ENCODE measurements at places on chromosomes 4 and X.

GRCh38 chr4:26909369-26909768, 48.7 kb downstream of the STIM2 start:
- DNase-seq: no peak

DNA sequence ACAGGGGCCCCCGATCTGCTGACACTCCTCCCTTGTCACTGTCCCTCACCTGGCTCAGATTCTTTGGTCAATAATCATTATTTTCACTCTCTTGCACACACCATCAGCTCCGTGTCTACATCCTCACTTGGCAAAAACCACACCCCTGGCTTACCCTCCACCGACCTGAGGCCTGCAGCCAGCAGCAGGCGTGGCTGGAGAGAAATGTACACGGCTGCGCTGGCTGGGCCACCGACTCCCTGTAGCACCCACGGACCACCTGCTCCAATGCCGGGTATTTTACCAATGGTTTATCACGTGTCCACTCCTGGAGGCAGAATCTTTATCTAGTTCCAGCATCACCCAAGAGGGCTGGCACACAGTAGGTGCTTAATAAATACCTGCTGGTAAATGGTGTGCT, 98.4 kb downstream of the WFS1 start:
- DNase-seq: no peak

- no peak for DNase-seq
Measured at GRCh38 chr4:101122019-101122418, 225.3 kb downstream of the PPP3CA start.

DNA sequence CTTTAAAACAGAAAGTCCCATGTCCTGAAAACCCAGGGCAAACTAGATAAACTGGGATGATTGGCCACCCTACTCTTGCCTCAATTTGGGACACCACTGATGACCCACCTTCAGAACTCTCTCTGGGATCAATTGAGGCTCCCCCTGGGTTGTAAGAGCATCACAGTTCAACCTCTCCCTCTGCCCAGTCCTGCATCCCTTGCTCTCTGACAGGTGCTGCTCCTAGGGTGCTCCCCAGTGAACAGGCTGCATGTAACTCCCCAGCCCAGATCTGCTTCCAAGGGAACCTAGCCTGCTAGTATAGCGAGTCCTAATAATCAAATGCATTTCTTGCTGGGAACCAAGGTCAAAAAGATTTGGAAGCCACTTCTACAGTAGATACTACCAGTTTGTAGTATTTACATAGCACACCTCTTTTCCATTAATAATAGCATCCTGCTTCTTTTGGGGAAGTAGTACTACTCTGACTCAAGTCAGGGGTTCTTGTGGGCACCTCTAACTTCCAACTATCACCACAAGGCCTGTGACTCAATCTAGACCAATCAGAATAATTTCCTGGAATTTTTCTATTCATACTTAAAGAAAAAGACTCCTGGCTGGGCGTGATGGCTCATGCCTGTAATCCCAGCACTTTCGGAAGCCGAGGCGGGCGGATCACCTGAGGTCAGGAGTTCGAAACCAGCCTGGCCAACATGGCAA, 42.1 kb upstream of the SPINK2 start:
- DNase-seq: no peak

- DNase-seq: no peak
Measured at GRCh38 chr4:71389149-71389827, 50.5 kb downstream of the SLC4A4 start.

DNA sequence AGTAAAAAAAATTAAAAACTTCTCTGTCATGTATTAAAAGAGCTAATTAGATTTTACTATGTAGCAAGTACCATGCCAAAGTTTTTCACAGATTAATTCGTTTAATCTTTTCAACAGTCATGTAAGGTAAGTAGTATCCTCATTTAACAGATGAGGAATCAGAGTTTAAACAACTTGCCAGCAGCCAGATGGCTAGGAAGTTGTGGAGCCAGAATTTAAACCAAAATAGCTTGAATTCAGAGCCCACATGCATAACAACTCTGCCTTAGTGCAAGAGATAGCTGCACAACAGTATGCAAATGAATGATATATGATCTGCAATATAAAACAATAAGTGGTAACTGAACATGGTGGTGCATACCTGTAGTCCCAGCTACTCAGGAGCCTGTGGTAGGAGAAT, 75.3 kb downstream of the NAP1L3 start:
- no peak for DNase-seq

DNA sequence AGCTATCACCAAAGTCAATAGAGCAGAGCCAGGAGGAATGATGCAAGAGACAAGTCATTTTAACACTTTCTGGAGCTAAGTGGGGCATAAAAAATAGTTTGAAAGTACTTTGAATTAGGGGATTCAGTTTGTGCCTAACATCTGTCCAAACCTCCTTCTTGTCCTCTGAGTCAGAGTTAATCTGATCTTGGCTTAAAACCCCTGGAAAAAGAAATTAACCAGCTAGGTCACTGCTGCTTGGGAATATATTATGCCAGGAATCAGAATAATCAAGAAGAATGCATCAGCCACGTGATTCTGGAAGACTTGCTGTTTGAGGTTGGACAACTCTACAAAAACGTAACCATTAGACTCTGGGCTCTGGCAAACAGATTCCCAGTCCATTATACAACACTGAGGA, 45.3 kb upstream of the EDA2R start:
- no peak for DNase-seq

DNA sequence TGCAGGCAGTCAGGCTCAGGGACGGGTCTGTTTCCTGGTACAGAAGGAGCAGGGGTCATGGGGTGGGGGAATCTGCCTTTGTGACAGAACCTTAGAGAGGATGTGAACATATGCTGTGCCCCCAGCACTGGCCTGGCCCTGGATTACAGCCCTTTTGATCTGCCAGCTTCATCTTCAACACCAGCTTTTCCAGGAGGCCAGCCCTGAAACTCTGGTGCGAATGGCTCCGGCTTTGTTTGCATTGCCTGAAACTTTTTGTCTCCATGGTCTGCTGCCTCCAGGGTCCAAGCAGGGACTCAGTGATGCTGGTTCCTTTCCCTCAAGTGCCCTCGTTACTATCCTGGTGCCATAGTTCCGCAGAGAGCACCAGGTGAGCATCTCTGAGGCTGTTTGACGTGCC, 2.1 kb downstream of the CNGA2 start:
- no peak for DNase-seq

DNA sequence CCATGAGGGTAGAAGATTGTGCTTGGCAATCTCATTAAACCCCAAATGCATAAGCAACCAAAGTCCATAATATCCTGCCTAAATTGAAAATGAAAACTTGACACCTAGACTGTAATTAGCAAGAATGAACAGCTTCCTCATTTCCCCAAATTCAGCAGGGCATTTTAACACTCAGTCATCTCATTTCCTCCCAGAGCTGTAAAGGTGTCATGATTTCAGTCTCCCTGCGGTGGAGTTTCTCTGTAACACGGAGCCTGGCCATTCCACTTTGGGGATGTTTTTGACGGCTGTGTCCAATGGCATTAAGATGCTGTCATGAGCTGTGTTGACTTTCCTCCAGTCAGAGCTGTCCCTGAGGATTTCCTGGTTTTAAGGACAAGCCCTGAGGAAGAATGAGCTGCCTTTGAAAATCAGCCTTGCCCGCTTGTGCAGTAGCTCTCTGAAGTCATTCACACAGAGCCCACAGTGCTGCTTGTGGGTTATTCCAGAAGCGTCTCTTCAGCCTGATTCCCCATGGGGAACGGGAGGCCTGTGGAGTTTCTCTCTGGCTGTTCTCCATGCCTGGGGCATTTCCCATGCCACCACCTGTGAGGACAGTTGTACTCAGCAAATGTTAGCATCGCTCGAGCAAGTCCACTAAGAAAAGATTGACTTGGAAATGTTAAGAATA, 187.0 kb downstream of the MID1 start:
- no peak for DNase-seq

DNA sequence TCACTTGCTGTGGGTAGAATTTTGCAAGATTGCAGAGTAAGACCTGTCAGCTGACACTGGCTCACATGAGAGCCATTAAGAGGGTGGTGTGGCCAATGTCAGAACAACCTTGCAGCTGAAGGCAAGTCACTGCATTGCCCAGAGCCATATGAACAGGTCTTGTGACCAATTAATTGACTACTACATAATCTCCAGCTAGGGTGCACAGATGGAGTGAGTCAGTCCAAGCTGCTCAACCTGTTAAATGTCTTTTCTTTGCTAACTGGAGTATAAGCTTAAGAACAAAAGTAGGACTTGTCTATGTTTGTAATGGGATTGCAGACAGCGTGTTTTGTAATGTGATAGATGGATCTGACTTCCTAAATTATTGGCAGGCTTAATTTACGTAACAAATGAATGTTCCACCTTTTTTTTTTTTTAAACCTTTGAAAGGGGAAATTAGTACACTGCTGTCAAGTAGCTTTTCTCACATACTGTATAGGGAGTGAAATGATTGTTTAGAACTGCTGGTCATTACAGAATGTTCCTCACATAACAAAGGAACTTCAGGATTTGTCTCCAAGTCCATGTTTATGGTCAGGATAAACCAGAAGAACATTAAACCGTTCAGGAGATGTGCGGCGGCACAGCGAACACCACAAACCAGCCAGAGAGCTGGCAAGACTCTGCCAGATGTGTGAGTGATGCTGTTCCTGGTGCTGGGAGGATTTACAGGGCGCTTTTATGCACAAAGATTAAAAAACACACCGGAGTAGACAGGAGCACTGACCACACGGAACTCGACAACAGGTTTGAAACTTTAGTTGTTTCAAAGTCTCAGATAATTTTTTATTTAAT, 37.0 kb downstream of the FNIP2 start:
- DNase-seq: no peak

DNA sequence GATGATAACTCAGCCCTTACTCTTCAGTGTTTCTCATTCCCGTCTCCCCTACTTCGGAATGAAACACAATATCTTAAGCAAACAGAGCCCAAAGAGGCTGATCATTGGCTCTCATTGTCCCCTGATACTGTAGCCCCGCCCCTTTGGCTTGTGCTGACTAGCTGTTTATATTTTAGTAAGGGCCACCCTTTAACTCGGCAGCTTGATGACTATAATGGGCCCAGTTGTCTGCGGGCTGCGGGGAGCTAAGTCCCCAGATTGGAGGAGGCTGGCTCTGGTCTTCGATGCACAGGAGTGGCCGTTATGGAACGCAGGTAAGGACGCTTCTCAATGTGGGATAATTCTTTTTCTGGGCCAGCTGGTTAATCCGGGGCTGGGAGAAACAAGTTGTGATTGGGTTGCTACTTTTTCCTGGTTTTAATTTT, at the start of gene TRIM2:
Gene TRIM2 (plus strand): TSS at position 197 of the 425 bp plus-strand sequence. CDS start 88 bp downstream, at position 285.
- no peak for DNase-seq

DNA sequence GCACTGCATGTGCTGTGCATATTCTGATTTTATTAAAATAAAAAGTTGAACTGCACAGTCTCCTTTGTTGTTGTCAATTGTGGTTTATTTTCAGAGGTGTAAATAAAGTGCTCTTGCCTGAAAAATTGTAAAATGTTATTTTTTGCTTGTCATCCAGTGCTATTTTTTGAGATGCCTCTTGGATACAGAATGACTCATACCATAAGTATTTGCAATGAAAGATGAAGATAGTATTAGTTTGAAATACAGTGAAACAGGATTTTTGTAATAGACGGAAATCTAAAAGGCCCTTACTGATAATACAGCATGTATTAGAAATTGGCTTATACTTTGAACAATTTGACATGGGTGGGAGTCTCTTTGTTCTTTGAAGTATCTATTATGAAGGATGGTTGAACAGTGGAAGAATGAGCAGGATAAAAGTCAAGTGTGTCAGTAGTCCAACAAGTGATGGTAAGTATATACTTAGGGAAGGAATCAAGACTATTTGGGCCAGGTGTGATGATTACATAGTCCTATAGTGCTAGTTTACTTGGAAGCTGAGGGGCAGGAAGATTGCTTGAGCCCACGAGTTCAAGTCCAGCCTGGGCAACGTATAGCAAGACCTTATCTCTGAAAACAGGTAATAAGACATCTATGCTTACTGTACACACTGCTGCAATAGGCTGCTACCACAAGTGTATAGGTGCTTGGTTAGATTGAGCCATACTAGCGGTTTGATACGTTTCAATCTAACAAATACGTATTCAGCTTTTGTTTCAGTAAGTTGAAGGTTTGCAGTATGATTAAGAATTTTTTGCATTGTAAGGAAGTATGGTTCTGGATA, 16.4 kb downstream of the DDX3X start:
- DNase-seq: no peak
